Glomerular endothelial cell (primary cell): ENCODE measurements at places on chromosomes 3 and 15. TPM values are rescaled to one million over a fixed set of nuclear protein-coding genes. Genes with fewer than 3 reads are reported as not detected.

WDR93 gene
- not detected in 2 replicates for total RNA-seq

LDHAL6B gene
- total RNA-seq, result not detected in 2 replicates

CORO2B gene
- total RNA-seq, result 7.8 and 10.9 TPM in 2 replicates

SIN3A gene
- 25.1 and 40.8 TPM in 2 replicates for total RNA-seq

NR2E3 gene
- total RNA-seq, result 0.10 and 0.41 TPM in 2 replicates
